ENCODE measurements at places on chromosomes 16 and 17.

GRCh38 chr16:50273382-50273690, 7.0 kb downstream of the ADCY7 start:
- no peak overlapping the region for H3K4me3 ChIP-seq
- no peak overlapping the region for H3K27ac ChIP-seq
- no peak for DNase-seq
- no peaks in the 10 kb centered on the region for H3K27me3 ChIP-seq

- no peaks in the 10 kb centered on the region for H3K27me3 ChIP-seq
- DNase-seq = no peak
- H3K27ac ChIP-seq = no peak overlapping the region
- no peaks in the 10 kb centered on the region for H3K4me1 ChIP-seq
- no peaks in the 10 kb centered on the region for H3K36me3 ChIP-seq
Measured at GRCh38 chr16:64736857-64737256, 385.0 kb downstream of the CDH11 start.

DNA sequence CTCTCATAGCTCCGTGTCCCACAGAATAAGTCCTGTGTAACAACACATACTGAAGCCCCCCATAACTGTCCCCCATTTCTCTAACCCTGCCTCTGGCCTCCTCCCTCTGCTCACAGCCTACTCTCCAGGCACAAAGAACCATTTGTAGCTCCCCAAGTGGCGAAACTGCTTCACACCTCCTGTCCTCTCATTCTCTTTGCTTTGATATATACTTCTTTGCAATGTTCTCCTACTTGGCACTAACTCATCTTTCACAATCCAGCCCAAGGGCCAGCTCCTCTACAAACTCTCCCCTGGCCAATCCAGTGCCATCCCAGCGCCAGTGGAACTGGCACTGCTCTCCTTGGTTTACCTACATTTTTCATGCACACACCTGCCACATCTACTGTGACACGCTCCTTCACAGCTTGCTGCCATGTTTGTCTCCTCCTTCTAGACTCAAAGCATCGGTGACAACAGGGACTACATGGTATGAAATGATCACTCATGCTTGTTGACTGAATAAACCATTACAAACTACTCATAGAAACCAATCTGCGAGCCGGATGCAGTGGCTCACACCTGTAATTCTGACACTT, 12.8 kb downstream of the CYTH1 start:
- H3K4me3 ChIP-seq = no peak overlapping the region
- H3K27me3 ChIP-seq = no peaks in the 10 kb centered on the region
- no peaks in the 10 kb centered on the region for H3K36me3 ChIP-seq
- peaks cover 1% of the 10 kb centered on the region for H3K4me1 ChIP-seq
- no peak for DNase-seq

- no peaks in the 10 kb centered on the region for H3K27me3 ChIP-seq
- H3K27ac ChIP-seq = no peak overlapping the region
- no peak for DNase-seq
- no peaks in the 10 kb centered on the region for H3K36me3 ChIP-seq
- no peak overlapping the region for H3K4me3 ChIP-seq
Measured at GRCh38 chr16:81531419-81531821, 86.8 kb downstream of the CMIP start.

- H3K4me3 ChIP-seq = no peak overlapping the region
Measured at GRCh38 chr17:64133546-64134215, 3.7 kb upstream of the ERN1 start.

DNA sequence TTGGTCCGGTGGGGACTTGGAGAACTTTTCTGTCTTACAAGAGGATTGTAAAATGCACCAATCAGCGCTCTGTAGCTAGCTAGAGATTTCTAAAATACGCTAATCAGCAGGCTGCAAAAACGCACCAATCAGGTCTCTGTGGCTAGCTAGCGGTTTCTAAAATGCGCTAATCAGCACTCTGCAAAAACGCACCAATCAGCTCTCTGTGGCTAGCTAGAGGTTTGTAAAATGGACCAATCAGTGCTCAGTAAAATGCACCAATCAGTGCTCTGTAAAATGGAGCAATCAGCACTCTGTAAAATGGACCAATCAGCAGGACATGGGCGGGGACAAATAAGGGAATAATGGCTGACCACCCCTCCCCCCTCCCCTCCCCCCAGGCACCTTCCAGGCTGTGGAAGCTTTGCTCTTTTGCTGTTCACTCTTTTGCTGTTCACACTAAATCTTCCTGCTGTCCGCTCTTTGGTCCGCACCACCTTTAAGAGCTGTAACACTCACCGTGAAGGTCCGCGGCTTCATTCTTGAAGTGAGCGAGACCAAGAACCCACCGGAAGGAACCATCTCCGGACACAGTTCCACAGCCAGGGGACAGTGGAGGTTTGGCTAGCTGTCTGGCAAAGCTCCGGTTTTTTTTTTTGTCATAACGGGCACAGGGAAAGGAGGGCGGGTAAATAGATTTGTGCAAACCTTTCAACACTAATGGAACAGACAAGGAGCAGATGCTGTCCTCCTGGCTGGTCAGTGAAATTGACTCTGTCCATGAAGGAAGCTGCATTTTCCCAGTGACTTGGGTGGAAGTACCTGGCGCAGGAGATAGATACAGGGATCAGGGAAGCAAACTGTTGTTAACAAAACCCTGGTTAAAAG, 8.3 kb downstream of the PITPNC1 start:
- no peak overlapping the region for H3K27ac ChIP-seq
- DNase-seq = no peak
- peaks cover under 1% of the 10 kb centered on the region for H3K4me1 ChIP-seq
- H3K27me3 ChIP-seq = no peaks in the 10 kb centered on the region
- no peak overlapping the region for H3K4me3 ChIP-seq
- H3K36me3 ChIP-seq = no peaks in the 10 kb centered on the region

DNA sequence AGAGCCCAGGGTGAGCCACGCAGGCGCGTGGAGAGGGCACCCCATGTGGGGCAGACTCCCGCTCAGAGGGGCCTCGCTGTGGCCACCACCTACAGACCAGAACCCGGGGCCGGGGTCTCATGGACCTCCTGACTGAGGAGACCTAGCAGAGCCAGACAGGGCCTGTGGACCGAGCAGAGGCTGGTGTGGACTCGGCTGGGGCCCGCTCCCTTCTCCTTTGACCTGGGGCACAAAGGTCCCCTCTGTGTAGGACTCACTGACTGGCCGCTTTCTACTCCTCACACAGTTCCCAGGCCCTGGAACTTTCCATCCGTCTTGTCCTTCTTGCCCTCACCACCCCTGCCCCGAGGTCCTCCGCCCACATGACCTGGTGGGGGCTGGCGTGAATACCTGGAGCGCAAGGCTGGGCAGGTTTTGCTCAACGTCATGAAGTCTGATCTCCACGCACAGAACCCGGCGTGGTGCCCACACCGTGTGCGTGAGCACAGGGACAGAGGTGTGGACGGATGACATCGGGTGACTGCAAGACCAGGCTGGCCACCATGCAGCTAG, 44.7 kb upstream of the ACSF3 start:
- no peaks in the 10 kb centered on the region for H3K27me3 ChIP-seq
- H3K27ac ChIP-seq = no peak overlapping the region
- no peaks in the 10 kb centered on the region for H3K36me3 ChIP-seq
- no peak for DNase-seq

DNA sequence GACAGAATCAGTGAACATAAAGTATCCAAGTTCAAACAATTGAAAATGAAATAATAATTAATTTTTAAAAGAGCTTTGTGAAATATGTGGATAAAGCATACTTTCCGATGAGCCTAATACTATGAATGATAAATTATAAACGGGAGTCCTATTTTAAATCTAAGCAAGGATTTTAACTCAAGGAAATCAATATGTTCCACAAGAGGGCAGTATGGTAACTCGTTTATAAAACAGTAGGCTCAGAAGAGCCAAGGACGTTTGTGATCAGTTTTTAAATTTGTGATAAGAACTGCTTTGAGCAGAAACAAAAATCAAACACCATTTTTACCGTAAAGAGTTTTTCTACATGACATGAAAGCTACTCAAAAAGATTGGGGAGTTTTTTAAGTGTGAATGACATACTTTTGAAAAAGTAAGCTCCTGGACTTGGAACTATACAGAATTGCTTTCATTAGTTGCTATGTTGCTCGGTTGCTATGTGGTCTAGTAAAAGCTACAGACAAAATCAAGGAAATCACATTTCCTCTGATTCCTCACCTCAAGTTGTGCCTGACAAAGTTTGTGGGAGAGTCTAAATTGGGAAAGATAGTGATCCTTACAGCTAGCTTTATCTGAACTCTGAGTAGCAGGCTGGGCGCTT, 11.8 kb upstream of the TEKT1 start:
- H3K27me3 ChIP-seq = no peaks in the 10 kb centered on the region
- no peaks in the 10 kb centered on the region for H3K36me3 ChIP-seq
- DNase-seq = no peak
- H3K4me3 ChIP-seq = no peak overlapping the region
- H3K4me1 ChIP-seq = no peaks in the 10 kb centered on the region

DNA sequence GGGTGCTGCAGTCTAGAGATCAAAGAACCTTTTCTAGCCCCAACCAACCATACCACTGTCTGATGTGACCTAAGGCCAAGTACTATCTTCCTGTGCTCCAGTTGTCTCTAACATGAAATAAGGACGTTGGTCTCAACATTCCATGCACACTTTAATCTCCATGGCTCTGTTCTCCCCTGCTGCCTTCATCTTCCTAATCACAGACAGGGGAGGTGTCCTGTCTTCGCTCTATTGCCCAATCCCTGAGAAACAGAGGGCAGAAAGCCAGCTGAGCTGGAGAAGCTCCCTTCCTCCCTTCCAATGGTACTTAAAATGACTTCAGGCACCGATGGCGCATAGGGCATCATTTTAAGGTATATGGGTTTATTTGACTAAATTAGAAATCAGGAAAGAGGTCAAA, 148.9 kb upstream of the GNAO1 start:
- H3K27me3 ChIP-seq = no peaks in the 10 kb centered on the region
- no peak overlapping the region for H3K27ac ChIP-seq
- H3K4me3 ChIP-seq = no peak overlapping the region
- H3K36me3 ChIP-seq = no peaks in the 10 kb centered on the region
- DNase-seq = no peak
- H3K4me1 ChIP-seq = no peaks in the 10 kb centered on the region

GRCh38 chr16:55515111-55515510, 6.2 kb downstream of the LPCAT2 start:
- no peaks in the 10 kb centered on the region for H3K36me3 ChIP-seq
- H3K4me1 ChIP-seq = no peaks in the 10 kb centered on the region
- H3K27me3 ChIP-seq = no peaks in the 10 kb centered on the region
- no peak for DNase-seq
- no peak overlapping the region for H3K27ac ChIP-seq
- no peak overlapping the region for H3K4me3 ChIP-seq

GRCh38 chr16:1890024-1890707, 18.2 kb upstream of the MEIOB start:
- DNase-seq = no peak
- H3K36me3 ChIP-seq = no peaks in the 10 kb centered on the region
- H3K27me3 ChIP-seq = no peaks in the 10 kb centered on the region

- H3K36me3 ChIP-seq = no peaks in the 10 kb centered on the region
- no peaks in the 10 kb centered on the region for H3K4me1 ChIP-seq
- no peaks in the 10 kb centered on the region for H3K27me3 ChIP-seq
- DNase-seq = no peak
Measured at GRCh38 chr16:82149536-82149935, 20.5 kb downstream of the MPHOSPH6 start.

- no peaks in the 10 kb centered on the region for H3K27me3 ChIP-seq
- no peak overlapping the region for H3K27ac ChIP-seq
- no peak overlapping the region for H3K4me3 ChIP-seq
- H3K4me1 ChIP-seq = peaks cover 11% of the 10 kb centered on the region
Measured at GRCh38 chr16:87457061-87457611, 35.7 kb downstream of the ZCCHC14 start.

DNA sequence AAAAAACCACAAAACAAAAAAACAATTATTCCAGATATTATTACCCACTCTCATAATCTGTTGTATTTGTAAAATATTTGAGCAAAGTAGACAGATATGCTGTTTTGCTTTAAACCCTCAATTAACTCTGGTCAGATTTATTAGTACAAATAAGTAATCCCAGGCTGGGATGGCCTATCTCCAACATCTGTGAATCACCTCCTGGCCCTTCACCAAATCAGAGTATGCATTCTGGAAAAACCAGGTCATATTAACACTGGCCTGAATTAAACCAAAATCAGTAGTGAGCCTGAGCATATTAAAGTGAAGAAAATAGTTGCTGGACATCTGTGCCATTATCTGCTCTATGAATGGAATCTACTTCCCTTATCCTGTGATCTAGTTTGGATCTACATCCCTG, 41.0 kb downstream of the STAT3 start:
- DNase-seq = no peak
- H3K27ac ChIP-seq = no peak overlapping the region
- no peaks in the 10 kb centered on the region for H3K27me3 ChIP-seq
- no peak overlapping the region for H3K4me3 ChIP-seq

DNA sequence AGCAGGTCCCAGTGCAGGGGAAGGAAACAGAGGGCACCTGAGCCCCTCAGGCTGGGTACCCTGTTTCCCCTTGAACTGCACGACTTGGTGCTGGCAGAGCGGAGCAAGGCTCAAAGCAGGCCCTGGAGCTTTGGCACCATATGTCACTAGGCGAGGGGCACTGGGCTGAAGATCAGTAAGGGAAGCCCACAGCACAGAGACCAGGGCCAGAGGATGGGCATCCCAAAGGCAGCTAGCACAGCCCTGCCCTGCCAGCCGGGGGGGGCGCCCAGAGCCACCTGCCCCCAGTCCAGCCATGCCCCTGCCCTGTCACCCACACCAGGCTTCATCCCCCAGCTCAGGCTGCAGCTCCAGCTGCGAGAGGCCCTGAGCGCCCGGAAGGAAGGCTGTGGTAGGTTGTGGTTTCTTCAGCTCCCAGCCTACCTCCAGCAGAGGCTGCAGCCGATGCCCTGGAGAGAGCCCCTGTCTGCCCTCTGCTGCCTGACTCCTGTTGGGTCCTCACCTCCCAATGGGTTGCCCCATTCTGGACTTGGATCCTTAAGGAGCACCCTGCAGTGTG, 10.9 kb downstream of the NHERF1 start:
- H3K4me3 ChIP-seq = no peak overlapping the region
- H3K36me3 ChIP-seq = no peaks in the 10 kb centered on the region
- H3K27ac ChIP-seq = no peak overlapping the region
- H3K27me3 ChIP-seq = no peaks in the 10 kb centered on the region

- no peak overlapping the region for H3K27ac ChIP-seq
- H3K36me3 ChIP-seq = no peaks in the 10 kb centered on the region
- no peak overlapping the region for H3K4me3 ChIP-seq
- DNase-seq = no peak
Measured at GRCh38 chr17:34154961-34155730, 99.9 kb upstream of the CCL2 start.

DNA sequence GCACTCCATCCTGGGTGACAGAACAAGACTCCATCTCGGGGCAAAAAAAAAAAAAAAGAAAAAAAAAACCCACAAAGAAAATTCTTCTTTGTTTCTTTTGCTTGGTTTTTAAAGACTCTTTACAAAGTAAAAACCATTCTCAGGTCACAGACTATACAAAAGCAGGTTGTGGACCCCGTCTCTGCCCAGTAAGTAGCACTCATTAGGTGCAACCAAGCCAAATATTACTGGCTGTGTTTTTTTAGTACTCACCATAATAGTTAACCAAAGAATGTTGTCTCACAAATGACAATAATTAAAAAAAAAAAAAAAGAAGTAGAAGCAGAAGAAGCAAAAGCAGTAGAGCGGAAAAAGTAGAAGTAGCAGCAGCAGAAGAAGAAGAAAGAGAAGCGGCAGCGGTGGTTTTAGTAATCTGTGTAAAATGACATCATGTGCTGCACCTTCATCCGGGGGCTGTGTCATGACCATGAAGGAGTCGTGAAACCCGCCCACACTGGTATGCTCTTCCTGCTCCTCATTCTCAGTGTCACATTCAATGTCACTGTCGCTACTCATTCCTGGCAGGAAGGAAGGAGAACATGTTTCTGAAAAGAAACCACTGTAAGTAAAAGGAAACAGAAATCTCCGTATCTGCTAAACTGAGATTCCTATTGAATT, 105.4 kb downstream of the TRIM37 start:
- no peak for DNase-seq
- no peak overlapping the region for H3K4me3 ChIP-seq
- peaks cover 2% of the 10 kb centered on the region for H3K4me1 ChIP-seq
- H3K27me3 ChIP-seq = no peaks in the 10 kb centered on the region
- H3K27ac ChIP-seq = no peak overlapping the region
